GM18507 (cell line): ENCODE measurements at places on chromosomes 12 and 14.

DNA sequence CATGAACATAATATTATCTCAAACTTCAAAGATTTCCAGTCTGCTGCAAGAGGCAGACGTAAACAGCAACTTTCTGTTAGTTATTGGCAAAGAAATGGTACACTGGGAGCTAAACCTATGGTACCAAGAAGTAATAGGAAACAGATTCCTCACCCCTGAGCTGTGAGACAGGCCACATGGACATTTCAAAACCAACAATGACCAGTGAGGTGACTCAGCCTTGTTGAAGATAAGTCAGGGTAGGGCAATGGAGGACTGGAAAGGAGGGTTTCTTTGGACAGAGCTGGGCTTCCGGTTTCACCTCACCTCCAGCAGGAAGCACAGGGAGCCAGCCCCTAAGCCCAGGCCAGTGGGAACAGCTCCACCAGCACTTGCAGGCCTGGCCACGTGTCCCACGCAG lies 1320.5 kb downstream of the AACS start:
- DNase-seq: no peak

DNA sequence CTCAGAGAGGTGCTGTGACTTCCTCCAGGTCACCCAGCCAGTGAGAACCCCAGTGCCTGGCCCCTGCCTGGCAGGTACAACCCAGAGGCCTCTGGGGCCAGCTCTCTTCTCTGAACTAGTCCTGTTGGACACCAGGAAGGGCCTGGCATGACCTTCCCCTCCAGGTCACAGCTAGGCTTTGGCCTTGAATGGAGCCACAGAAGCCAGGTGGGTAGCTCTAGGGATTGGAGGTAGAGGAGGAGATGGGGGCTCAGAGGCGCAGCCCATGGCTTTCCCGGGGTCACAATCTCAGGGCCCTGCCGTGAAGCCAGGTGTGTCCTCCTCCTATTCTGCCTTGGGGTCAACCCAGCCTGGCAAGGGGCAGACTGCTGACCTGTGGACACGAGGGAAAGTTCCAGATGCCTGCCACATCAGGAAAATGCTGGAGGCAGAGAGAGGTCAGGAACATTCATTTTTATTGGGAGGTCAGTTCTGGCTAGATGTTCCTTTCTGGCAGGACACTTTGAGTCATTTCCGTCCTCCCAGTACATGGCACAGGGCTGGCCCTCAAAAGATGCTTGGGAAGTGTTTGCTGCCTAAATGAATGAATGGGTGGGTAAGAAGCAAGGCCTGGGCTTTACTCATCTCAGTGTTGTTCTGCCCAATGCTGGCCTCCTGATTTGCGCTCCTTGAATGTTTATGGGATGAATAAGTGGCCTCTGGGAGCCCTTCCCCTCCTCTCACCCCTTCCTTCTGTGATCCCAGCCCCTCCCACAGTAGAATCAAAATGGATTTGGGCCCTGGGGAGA lies 25.4 kb downstream of the FAM222A start:
- no peak for DNase-seq

GRCh38 chr14:93044121-93044520 lies 71.6 kb downstream of the ITPK1 start:
- no peak for DNase-seq

- no peak for DNase-seq
These were observed 91.8 kb downstream of the DDX51 start for GRCh38 chr12:132052196-132052932.

GRCh38 chr12:128519426-128519825 lies 252.5 kb downstream of the TMEM132C start:
- no peak for DNase-seq

DNA sequence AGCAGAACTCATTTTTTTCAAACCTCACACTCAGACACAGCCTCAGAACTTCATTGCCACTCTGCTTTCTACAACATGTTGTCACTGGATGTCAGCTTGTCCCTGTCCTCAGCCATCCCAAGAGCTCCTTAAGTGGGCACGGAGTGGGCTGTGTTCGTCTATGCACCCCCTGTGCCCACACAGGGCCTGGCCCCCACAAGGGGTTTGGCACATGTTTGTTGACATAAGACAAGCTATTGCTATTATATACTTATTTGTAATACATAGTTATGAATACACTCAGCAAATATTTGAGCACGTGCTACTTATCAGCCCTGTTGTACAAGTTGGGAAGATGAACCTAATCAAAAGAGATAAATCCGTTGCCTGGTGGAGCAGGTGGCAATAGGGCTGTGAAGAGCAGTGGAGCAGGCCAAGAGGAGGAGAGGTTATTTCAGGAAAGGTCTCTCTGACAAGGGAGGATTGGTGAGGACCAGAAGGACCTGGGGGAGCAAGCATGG lies 4.3 kb upstream of the BDKRB1 start:
- no peak for DNase-seq

- no peak for DNase-seq
These were observed 123.7 kb downstream of the KIF21A start for GRCh38 chr12:39319180-39319579.

DNA sequence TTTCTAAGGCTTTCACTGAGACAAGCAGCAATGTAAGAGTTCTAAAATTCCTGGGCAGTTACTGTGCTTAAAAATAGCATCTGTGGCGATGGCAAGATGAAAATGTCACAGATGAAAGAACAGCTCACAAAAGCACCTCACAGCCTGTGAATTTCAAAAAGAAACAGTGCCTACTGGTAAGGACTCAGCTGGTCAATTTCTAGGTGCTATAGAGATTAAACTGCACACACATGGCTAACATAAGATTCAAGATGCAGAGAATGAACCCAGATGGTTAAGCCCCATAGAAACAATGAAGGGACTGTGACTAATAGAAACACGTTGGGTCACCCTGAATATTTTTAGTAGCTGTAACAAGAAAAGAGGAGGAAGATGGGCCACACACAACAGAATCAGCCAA lies 12.0 kb upstream of the IL26 start:
- DNase-seq: no peak

DNA sequence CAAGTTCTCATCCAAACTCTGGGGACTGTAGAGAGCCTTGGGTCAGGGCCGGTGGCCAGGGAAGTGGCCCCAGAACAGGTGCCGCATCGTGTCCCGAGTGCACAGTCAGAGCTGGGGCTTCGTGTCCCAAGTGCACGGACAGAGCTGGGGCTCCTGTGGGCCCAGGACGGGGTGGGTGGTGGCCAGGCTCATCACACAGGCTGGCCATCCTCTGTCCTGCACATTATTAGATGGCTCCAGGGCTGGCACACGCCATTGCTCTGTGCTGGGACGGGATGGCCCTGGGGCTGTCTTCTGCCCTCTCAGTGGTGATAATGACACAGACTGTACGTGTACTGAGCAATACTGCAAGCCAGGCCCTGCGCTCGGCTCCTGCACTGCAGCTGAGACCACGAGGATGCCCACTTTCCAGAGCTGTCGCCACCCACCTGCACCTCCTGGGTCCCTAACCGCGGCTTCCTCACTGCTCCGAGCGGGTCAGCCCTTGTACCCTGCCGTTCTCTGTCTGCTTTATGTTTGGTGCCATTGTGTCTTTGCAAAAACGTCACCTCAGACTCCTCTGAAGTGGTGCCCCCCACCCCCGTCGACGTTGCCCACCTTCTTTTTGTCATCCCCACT lies 1.9 kb downstream of the FBRSL1 start:
- DNase-seq: no peak

DNA sequence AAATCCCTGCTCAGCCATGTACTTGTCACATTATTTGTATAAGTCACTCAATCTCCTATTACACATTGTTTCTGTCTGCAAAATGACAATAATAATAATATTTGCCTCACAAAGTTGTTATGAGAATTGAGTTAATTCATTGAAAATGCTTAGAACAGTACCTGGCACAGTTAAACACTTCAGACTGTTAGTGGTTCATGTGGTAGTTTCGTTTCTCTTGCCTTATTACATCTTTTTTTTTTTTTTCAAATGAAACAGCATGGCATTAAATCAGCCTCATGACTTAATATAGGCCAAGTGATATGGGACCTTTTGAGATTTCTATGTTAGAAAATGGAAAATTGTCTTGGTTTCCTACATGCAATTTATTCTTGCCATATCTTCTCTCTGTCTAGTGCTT lies 71.0 kb upstream of the CRY1 start:
- DNase-seq: no peak

GRCh38 chr14:59044707-59045106 lies 143.8 kb upstream of the DAAM1 start:
- DNase-seq: no peak

DNA sequence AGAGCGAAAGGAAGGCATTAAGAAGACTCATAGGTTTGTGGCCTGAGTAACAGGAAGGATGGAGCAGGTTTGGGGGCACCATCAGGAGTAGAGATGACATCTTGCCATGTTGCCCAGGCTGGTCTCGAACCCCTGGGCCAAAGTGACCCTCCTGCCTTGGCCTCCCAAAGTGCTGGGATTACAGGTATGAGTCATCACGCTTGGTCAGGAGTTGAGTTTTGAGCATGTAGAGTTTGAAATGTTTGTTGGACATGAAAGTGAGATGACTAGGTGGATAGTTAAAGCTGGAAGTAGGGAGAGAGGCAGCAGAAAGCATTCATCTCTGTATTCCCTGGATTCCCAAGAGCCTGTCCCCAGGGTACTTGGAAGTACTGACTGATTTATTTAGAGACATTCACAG lies 112.6 kb downstream of the ERC1 start:
- no peak for DNase-seq

GRCh38 chr12:114166362-114166761 lies 200.2 kb upstream of the RBM19 start:
- no peak for DNase-seq

DNA sequence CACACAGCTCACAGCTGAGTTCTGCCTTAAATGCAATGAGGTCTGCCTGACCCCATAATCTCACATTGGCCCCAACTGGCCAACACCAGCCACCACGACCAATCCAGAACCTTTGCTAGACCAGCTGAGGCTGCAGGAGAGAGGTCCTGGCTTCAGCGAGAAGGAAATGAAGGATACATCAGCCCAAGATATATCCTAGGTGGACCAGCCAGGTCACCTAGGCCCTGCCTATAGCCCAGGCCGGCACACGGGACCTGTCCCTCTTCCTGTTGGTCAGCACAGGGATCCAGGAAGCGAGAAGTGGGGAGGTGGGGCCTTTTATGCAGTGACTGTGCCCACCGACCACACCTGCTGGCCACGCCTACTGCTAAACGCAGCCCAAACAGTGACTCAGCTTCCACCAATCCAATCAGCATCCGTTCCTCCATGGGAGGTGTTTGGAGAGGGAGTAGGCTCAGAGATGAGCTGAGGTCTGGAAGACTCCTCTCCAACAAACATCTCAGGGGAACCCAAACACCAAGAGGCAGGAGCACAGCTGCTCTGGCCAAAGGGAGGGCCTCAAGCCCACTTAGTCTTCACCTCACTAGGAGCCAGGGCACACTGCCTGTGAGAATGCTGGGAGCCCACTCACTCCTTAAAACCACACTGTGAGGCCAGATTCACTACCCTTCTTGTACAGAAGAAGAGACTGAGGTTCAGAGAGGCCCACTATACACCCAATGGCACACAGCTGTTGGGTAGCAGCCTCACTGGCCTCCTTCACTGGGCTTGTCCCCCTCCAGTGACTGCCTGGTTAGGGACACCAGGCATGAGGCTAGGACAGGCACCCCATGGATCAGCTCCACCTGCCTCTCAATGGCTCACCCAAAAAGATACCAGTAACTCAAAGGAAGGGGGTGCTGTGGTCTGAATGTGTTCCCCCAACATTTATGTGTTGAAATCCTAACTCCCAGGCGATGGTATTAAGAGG lies 51.3 kb upstream of the PPP2R5C start:
- DNase-seq: no peak

GRCh38 chr14:21917699-21918436 lies 244.2 kb upstream of the OR4E1 start:
- no peak for DNase-seq

DNA sequence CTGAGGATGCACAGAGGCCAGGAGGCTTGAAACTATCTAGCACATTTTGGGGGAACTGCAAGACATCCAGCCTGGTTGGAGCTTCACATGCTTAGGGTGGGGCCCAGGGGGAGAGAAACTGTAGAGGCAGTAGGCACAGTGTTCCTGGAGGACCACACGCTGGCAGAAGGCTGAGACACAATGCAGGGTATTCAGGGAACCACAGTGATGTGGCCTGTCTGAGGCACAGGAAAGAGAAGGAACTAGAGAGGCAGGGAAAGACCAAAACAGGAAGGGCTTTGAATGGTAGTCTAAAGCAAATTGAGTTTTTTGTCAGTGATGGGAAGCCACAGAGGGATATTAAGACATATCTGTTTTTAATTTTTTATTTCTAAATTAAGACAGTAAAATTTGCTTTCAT lies 100.2 kb upstream of the PRICKLE1 start:
- DNase-seq: no peak

- no peak for DNase-seq
These were observed 5.8 kb downstream of the IRAK4 start for GRCh38 chr12:43764528-43764927.

DNA sequence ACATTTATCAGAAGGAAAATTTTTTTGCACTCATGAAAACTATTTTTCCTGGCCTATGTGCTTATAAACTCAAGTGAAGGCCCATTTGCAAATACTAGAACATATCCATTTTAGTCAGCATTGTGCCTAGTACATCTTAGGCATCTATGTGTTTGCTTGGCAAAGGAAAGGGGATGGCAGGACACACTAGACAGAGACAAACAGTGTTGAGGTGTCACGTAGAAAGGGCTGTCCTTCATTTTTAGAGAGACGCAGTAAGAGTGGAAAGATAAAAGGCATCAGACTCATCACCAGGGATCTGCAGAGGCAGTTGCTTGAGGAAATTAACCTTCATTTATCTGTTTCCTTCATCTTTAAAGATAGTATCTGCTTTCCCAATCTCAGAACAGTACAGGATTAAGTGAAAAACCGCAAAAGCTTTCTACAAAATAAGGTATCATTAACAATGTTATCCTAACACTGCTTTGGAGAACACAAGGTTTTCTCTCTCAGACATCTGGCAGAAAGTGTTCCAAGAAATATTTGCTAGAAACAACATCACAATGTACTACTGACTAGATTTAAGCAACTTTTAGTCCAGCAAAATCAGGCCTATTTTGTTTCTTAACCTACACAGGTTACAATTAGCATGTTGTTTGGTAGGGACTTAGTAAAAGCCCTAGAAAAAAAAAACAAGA lies 2.0 kb downstream of the YBX3 start:
- DNase-seq: no peak

GRCh38 chr12:14960548-14961465 lies 594 bp downstream of the ARHGDIB start:
- peak; percentile 22 for DNase-seq

GRCh38 chr14:104142946-104143470 lies 4.6 kb downstream of the KIF26A start:
- DNase-seq: no peak
